Non-pigmented ciliary epithelial cell (primary cell): ENCODE measurements at places on chromosomes 2 and 18.

DNA sequence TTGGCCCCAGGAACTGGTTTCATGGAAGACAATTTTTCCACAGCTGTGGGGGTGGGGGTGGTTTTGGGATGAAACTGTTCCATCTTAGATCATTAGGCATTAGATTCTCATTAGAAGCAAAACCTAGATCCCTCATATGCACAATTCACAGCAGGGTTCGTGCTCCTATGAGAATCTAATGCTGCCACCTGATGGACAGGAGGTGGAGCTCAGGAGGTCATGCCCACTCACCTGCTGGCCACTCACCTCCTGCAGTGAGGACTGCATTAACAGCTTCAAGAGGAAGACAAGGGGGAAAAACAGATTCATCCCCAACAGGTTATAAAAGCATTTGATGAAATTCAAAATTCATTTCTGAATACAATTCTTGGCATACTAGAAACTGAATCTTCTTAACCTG lies 38.5 kb downstream of the THAP4 start:
- no peak for DNase-seq

DNA sequence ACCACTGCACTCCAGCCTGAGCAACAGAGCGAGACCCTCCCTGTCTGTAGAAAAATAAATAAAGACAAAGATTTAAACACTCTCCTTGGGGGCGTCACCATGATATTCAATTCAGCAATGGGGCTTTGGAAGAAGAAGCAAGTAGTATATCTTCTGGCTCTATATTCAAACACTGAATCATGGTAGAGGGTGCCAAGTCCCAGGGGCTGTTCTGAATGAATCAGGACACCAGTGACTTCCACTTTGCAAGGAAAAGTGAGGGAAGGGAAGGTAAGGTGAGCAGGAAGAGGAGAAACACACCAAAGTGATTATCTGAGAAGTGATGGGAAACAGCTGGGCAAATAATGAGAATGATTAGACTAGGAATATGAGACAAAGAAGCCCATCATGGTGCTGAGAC lies 80.5 kb downstream of the AAK1 start:
- DNase-seq, result no peak

DNA sequence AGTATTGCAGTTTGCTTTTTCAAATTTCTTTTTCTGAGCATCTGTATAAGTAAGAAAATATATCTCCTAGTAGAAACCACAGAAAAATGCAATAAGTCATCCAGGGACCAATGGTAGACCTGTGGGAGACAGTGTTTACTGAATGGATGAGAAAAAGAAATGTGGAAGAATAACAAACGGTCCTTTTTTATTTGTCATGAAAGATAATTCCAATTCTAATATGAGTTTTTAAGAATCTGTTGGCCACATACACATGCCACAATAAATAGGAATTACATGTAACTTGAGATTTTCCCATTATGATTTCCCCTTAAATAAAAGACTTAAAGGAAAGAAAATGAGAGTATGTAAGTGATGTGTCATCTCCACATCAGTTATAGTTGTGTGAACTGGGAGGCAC lies 107.7 kb upstream of the RAB27B start:
- DNase-seq, result no peak

DNA sequence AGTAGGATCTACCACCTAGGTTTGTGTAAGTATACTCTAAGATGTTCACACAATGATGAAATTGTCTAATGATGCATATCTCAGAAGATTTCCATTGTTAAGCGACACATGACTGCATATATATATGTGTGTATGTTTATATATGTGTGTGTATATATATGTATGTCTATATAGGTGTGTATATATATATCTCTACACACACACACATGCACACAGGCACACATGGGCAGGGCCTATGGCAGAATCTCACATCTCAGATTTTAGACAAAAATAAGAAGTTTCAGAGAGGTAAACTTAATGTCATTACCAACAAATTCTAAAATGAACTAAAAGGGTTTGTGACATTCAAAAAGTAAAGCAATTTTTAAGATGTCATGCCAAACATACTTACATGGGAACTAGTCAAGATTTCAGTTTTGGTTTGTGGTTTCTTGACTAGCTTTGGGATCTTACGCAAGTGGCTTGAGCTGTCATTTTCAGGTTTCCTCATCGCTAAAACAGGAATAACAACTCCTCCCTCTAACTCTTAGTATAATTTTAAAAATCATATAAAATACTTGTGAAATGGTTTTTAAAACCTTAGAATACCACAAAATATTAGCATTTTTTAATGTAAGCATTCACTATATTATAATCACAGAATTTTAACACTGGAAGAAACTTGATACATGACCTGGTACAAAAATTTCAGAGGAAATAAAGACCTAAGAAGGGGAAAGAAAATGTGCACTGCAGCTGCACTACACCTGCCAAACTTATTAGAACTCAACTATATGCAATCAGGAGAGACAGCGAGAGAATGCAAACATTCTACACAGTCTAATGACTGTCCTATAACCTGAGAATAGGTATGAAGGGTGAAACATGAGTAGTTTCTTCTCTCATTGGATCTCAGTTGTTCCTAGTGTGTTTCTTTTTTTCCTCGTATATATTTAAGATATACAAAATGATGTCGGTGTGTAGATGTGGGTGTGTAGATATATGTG lies 75.7 kb downstream of the TTC21B start:
- peak; percentile 31 for DNase-seq

DNA sequence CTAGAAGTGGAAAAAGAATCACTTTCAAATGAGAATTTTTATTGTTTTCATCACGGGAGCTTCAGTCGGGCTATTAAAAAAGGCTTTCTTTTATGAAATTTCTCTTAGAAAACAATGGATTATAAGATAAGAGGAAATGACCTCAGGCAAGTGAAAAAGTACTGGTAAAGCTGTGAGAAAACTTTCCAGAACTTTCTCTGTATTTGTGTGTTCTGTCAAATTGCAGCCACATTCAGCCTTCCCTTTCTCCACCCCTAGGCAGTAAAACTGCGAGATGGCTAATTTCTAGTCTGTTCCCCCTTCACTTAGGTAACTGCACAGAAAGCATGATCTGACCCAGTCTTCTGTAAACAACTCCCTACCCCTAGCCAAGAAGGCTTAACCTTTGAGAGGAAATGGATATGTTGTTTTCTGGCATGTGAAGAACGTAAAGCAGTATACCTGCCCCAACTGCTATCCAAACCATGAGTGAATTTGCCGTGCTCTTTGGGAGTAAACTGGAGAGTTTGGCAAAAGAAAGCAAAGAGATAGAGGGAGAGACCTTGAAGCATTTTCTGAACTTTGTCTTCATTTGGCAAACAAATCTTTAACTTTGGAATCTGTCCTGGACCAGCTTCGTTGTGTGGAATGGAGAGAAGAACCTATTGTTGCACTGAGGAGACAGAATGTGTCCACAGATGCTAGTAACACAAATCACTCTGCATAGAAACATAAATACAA lies 105.4 kb downstream of the ETAA1 start:
- no peak for DNase-seq

DNA sequence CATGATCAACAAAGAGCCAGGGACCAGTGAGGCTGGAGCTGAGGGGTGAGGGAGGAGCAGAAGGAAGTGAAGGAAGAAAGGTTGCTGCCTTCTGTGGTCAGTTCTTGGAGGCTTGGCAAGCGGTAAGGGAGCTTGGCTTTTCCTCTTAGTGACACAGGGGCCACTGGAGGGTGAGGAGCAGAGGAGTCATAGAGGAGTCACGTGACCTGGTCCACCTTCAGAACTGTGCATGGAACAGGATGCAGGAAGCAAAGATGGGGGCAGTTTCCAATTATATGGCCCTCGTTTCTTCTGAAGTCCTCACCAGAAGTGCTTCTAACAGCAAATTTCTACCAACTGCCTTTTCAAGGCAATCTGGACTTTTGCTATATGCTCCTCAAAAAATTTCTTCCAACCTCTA lies 326.9 kb upstream of the SMIM21 start:
- no peak for DNase-seq

DNA sequence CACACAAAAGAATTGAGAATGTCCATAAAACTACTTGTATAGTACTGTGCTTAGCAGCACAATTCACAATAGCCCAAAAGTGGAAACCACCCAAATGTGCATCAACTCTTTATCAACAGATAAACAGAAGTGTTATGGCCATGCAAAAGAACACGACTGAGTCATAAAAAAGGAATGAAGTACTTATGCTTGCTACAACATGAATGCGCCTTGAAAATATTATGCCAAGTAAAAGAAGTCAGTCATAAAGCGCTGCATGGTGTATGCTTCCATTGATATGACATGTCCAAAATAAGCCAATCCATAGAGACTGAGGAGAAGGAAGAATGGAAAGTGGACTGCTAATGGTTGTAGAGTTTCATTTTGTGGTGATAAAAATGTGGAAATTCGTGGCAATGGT lies 12.1 kb upstream of the MAP2 start:
- no peak for DNase-seq
